CD4-positive, alpha-beta T cell treated with Interferon alpha-2 for 1 hour (primary cell): ENCODE measurements at places on chromosomes 3 and 15.

DNA sequence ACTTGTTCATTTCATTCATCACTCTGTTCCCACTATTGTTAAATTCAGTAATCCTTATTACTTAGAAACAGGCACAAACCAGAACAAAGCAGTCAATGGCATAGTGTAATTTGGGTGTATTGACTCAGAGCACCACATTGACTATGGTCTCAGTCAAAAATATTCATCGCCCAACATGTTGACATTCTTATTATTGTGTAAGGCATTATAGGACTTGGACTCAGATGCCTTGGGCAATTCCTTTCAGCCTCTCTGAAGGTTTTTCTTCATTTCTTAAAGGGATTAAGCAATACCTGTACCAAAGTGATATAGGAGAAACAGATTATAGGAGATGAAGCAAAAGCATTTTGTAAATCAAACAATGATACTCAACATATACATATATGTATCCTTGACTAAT, 114.7 kb upstream of the BHLHE40 start:
- no peak for DNase-seq

DNA sequence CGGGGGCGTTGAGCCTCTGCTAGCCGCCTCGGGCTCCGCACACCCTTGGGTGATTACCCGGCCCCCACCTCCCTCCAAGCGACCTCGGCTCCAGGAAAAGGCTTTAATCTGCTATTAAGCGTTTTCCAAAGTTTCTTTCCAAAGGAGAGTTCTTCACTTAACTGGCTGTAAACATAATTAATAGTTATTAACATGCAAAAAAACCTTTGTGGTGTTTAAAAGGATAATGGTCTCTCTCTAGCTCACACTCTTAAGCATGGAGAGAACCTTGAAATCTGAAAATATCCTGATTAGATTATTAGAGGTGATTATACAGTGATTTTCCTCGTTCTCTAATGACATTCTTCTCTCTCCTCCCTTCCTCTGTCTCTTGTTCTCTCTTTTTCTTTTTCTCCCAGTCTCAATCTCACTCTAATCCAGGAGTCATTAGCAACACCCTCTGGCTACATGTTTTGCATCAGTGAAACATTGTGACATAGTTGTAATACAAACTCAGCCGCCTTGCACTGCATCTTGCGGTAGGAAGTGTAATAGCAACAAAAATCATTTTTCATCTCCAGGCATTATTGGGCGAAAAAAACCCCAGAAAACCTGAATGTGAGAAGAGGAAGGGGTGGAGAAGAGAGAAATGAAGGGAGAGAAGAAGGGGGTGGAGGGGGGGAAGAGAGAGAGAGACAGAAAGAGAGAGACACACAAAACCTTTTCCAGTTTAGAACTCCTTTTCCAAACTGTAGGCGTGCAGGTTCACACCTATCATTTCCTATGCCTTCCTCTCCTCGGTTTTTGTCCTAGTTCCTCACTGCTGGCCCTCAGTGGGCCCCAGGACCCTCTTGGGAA, 24.4 kb downstream of the NR2F2 start:
- no peak for DNase-seq

GRCh38 chr15:92596623-92597022, 59.0 kb downstream of the FAM174B start:
- no peak for DNase-seq

DNA sequence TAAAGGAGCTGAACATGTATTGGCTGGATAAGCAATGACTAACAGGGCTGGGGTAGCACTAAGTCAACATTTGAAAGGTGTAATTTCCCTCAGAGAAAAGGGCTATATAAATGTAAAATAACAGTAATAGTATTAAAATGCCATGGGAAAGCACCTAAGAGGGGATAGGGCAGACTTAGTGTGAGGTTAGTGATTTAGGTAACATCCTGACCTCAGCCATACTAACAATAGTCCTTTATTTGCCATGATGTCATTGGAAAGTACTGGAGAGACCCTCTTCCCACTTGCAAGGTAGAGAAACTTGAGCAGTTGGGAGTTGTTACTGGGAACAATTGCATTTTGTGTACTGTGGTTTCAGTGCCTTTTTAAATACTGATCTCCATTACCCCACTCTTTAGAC, 103.4 kb downstream of the LSAMP start:
- DNase-seq = no peak

DNA sequence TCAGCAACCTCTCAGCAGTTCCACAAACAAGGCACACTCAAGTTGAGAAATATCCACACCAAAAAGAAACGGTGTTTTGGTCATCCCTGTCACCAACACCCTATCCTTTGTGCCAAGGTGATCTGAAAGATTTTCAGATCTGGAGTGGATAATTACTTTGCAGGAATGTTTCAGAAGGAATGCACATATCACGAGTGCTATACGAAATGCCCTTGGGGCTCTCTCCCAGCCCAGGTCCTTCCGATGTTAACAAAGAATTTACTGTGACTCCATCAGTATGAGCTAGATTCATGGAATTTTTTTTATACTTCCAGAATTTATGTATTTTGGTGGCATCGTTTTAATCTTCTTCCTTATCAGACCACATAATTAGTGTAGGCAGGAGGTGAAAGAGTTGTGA, 105.0 kb downstream of the GRM7 start:
- DNase-seq = no peak

GRCh38 chr15:66654739-66655375, 47.2 kb upstream of the SMAD6 start:
- DNase-seq = peak; percentile 28

DNA sequence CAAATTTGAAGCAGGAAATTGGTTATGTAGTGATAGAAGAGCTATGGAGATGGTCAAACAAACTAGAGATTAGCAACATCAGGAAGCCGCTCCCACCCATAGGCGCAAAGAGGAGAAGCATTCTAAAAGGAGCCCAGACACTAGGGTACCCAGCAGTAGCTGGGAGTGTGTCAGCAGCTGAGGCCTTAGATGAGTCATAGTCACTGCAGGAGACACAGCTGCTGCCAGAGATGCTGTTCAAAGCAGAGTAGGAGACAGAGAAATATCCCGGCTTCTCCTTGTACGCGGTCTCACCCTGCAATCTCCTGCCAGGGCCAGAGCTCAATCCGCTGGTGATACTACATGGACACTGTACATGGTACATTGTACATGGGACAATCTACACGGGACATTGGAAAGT, 61.9 kb downstream of the VGLL3 start:
- DNase-seq = no peak

DNA sequence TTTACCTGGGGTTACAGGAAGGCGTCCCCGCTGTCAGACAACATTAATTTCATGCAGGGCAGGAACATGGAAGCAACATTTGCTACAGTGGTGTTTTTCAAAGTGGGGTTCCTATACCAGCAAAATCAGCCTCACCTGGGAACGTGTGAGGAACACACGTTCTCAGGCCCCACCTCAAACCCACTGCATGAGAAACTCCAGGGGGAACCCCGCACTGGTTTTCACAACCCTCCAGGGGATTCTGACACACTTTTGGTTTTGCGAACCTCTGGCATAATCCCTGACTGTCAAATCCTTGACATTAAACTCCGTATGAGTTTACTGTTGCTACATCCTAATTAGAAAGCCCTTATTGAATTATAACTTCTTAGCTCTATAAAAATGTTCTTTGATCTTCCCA, 127.7 kb downstream of the LRRK1 start:
- DNase-seq = no peak

DNA sequence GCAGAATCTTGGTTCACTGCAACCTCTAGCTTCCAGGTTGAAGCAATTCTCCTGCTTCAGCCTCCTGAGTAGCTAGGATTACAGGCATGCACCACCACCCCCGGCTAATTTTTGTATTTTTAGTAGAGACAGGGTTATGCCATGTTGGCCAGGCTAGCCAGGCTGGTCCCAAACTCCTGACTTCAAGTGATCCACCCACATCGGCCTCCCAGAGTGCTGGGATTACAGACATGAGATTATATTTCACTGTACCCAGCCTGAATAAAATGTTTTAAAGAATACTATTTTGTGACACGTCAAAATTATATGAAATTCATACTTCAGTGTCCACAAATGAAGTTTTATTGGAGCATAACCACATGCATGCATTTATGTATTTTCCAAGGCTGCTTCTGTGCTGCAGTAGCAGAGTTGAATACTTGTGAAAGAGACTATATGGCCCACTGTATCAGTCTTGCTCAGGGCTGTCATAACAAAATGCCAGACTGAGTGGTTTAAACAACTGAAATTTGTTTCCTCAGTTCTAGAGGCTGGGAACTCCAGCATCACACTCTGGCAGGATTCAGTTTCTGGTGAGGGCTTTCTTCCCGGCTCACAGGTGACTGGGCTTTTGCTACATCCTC, 77.2 kb downstream of the PRTG start:
- DNase-seq = no peak

- DNase-seq = no peak
Measured at GRCh38 chr15:83928392-83928734, 274.4 kb downstream of the ADAMTSL3 start.

DNA sequence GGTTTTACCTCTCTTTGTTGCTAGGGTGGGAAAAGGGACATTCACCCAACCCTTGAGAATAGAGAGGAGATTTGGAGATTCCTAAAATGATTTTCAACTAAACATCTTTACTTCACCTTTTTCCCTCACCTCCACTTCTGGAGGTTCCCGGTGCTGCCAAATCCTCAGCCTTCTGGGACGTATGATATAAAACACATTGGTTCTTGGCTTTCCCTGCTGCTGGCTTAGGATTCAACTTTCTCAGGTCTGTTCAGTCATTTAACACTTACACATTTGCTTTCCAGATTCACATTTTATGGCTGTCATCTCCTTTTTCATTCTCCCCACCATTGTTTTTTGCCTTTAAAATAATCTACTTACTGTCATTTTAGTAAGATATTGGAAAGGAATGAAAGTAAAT, 106.6 kb downstream of the PIK3R4 start:
- no peak for DNase-seq

GRCh38 chr3:133413161-133414020, 13.5 kb downstream of the BFSP2 start:
- no peak for DNase-seq
